ENCODE measurements at places on chromosomes 7 and 10. TPM values are rescaled to one million over a fixed set of nuclear protein-coding genes. Genes with fewer than 3 reads are reported as not detected.

Gene TBXAS1
- 1.8 TPM for total RNA-seq

Gene NPC1L1
- total RNA-seq = not detected

Gene PLXDC2
- total RNA-seq = not detected

Gene CLEC5A
- not detected for total RNA-seq

Gene ZMIZ1
- total RNA-seq = 41.6 TPM

Gene C10orf53
- total RNA-seq = not detected

Gene VGF
- 0.17 TPM for total RNA-seq

Gene SPDYE11
- total RNA-seq = not detected

Gene SCART1
- total RNA-seq = 1.3 TPM

Gene UNCX
- total RNA-seq = not detected

Gene LIPM
- total RNA-seq = not detected

Gene MMD2
- not detected for total RNA-seq

Gene GIMAP2
- total RNA-seq = 30.6 TPM

Gene GHRHR
- total RNA-seq = not detected

Gene HGF
- not detected for total RNA-seq

Gene PHKG1
- total RNA-seq = 1.3 TPM

Gene STEAP2
- total RNA-seq = not detected

Gene SLC26A5
- total RNA-seq = not detected

Gene AS3MT
- 0.13 TPM for total RNA-seq

Gene PDZD7
- 0.27 TPM for total RNA-seq

Gene NRF1
- total RNA-seq = 21.8 TPM

Gene HPSE2
- total RNA-seq = not detected

Gene CLCN1
- not detected for total RNA-seq

Gene TMEM106B
- total RNA-seq = 24.6 TPM

Gene PDK4
- not detected for total RNA-seq

Data from activated CD8-positive, alpha-beta memory T cell treated with anti-CD3 and anti-CD28 coated beads for 36 hours (primary cell).